ENCODE measurements at places on chromosomes 5 and 9.

GRCh38 chr5:124824637-124825158 lies 78.3 kb upstream of the ZNF608 start:
- peak; percentile 8 for DNase-seq

- DNase-seq: peak; percentile 92
These were observed 2.4 kb downstream of the CARD19 start for GRCh38 chr9:93098236-93098946.

GRCh38 chr5:62214701-62215100 lies 91.3 kb upstream of the KIF2A start:
- DNase-seq: peak; percentile 54

DNA sequence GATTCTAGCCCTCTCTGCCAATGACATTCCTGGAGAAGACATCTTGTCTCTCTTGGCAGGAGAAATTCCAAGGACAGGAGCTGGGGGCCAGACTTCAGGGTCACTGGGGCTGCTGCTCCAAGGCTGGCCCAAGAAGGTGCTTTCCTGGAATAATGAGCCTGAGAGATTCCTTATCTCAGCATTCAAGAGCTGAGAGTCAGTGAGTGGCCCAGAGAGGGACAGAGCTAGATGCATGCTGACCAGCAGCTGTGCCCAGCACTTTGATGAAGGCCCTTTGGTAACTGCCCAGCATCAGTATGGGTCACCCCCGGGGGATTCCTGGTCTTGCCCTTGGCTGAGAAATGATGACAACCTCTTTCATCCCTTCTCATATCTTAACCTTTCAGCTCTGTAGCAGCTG lies 47.7 kb upstream of the CTNNA1 start:
- no peak for DNase-seq

- no peak for DNase-seq
These were observed 764 bp downstream of the PCDHA11 start for GRCh38 chr5:140869555-140869886.

DNA sequence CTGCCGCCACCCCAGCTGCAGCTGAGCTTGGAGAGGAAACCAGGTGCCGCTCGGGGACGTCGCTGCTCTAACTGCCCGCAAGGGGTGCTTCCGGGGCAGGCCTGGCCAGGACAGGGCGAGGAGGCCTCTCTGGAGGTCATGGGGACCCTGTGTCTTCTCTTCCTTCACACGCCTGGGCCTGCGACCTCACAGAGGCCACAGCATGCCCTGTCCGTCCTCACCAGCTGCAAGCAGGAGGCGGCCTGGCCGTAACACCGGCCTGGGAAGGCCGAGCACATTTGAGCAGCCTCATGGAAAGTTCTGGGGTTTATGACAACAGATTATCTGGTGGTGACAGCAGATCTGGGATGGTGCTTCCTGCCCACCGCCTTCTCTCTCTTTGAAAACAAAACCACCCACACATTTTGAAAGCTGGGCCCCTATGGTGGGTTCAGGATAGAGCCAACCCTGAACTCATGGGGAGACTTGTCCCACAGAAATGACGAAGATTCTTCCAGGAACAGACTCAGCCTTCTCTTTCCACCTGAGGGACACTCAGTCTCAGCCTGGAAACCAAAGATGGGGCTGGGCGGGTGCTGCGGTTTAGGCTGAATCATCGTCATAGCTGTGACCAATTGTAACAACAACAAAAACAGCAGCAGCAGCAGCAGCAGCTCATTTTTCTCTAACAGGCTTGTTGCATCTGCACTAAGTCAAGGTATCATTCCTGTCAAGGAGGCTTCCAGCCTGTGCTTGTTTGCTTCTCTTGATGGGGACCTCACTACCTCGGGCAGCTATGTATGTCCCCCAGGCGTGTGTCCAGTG lies 99.6 kb upstream of the RAPGEF1 start:
- DNase-seq: peak; percentile 76

- peak; percentile 44 for DNase-seq
These were observed 55.2 kb upstream of the ERBIN start for GRCh38 chr5:65871182-65871581.

DNA sequence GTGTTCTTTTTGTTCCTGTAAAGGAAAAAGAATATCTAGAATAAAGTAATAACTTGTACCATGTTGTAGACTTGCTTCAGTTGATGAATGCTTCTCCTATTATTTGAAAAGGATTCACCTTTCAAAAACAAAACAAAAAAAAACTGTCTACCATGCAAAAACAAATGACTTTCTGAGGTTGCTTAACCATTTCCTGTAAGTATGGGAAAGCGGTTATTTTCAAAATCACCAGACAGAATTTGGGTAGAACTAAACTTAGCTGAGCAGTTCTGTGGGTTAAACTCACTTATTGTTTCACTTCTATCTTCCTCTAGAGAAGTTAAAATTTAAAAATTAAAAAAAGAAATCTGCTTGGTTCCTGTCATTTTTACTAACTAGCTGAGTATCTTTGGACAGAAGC lies 25.2 kb downstream of the LNPEP start:
- no peak for DNase-seq

DNA sequence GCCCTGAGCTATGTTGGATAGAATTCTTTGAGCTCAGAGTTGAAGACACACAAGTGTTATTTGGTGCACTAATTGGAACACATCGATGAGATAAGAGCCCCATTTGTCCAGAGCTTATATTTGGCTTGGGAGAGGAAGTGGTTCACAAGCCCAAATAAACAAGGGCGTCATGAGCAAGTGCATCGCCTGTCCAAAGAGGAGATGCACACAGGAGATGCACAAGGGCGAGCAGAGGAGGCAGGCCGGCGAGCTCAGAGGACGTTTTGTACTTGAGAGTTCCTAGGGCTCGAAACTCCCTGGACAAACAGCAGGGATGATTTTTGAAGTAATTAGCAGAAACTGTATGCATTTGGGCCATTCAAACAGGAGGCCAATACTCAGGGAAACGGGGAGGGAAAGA lies 212.8 kb upstream of the IRX1 start:
- DNase-seq: no peak

- peak; percentile 36 for DNase-seq
These were observed 137.7 kb upstream of the NMUR2 start for GRCh38 chr5:152542741-152543140.

DNA sequence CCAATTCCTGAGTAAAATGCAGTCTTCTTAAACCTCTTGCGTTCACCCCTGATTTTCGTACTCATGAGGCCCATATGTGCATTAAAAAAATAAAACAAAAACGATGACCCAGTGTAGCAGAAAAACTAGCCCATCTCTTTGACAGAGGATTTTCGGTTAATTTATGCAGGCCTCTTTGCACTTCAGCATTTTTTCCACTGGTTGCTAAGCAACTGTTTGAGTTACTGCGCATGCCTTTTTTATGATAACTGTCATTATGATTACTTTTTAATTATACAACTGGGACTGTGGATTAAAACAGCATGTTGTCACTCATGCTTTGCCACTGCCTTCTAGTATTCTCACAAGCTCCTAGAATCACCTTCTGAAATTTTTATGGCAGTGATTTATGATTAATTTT lies 165.0 kb downstream of the SMARCA2 start:
- DNase-seq: no peak

GRCh38 chr5:171405615-171406014 lies 13.8 kb upstream of the FGF18 start:
- no peak for DNase-seq

Data from urothelium cell line (cell line).